ENCODE measurements at places on chromosomes 11 and 22. TPM values are rescaled to one million over a fixed set of nuclear protein-coding genes. Genes with fewer than 3 reads are reported as not detected.

- DNase-seq: no peak
Measured at GRCh38 chr22:27895600-27895999, 23.5 kb downstream of the PITPNB start.

GRCh38 chr11:100753571-100753970 lies 66.5 kb downstream of the ARHGAP42 start:
- DNase-seq: no peak

GRCh38 chr22:49847751-49848689 lies 5.6 kb upstream of the ZBED4 start:
- peak; percentile 39 for DNase-seq

DNA sequence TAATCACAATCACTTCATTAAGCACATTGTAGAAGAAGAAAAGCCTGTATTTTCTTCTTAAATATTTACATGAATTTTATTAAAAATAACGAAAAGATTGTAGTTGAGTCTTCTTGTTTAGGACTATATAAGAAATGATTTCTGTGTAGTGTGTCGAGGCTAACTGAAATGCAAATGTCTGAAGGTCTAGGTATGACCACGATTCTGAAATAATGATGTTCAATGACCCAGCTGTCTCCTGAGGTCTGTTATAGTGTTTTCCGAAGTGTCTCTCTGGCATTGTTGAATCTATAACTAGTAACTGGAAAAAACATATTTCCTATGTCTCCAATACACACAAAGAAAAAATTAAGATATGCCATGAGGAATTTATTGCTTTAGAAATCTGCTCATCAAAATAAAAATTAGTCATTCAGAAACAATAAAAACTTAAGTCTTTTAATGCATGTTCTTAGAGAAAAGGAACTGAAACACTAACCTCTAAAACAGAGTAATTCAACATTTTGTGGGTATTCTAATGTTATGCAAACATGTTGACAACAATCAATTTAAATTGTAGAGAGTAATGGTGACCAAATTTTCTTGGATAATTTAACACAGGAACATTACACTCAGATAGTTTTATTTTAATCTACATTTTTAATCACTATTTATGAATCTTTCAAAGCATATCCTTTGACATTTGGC lies 55.0 kb downstream of the CASP12 start:
- no peak for DNase-seq

DNA sequence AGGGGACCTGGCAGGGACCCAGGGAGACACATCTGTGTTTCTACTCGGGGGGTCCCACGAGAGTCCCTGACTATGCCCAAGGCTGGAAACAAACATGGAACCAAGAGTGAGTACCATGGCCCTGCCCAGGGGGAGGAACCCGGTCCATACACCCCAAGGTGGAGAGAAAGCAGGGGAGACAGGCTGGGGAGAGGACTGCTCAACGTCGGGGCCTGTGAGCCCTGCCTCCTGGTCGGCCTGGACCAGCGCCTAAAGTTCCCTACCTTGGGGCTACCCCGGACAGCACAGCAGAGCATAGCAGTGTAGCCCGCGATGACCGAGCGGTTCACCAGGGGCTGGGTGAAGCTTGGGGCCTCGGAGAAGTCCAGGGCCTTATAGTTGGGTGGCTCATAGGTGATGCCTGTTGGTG lies 20.2 kb downstream of the MYBPC3 start:
- DNase-seq: no peak

DNA sequence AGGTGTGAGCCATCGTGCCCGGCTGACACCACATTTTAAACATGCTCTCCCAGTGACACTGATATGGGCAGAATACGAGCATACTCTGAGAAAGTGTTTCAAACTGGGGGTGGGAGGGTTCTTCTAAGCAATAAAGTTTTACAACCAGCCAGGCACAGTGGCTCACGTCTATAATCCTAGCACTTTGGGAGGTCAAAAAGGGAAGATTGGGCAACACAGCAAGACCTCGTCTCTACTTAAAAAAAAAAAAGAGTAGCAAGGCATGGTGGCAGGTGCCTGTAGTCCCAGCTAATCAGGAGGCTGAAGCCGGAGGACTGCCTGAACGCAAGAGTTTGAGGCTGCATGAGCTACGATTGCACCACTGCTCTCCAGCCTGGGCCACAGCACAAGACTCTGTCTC lies 2.2 kb downstream of the GANAB start:
- DNase-seq: no peak

DNA sequence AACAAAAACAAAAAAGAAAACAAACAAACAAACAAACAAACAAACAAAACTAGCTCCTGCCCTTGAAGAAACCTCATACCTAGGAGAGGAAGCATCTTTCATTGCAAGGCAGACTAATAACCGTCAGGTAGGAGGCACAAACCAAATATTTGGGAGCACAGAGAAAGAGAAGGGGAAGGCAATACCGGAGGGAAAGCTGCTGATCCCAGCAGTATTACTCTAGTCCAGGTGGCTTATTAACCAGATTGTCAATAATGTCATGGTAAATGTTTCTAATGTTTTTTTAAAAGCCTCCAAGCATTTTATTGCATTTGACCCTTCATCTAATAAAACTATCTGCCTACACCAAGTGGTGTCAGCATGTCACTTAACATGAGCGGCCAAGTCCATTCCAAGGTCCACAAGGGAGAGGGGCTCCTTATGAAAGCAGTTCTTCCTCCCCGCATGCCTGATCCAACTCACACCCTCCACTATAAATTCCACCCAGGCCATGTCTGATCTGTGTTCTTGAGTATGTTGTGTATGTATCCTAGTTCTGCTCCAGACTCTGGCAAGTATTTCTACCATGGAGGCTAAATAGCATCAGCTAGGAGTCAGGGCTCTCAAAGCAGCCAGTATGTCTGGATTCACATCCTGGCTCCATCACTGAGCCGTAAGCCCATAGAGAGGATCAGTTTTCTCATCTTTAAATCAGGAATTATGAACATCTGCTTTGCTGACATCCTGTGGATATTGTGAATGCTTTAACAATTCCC lies 208.1 kb upstream of the TENM4 start:
- no peak for DNase-seq

DNA sequence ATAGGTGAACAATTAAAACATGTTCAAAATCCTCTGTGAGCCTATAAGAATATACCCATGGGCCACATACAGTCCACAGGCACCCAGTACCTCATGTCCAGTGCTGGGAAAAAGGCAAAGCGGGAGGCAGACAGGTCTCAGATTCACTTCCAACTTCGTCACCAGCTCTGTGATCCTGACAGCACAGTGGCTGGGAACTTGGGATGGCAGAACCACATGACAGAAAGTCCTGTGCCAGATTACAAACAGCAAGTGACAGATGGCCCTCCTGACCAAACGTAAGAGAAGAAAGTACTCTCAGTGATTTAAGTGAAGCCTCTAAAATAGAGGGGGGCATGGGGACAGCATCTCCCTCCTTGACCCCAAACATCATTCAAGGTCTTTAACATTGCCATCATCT lies 5.8 kb downstream of the SLC1A2 start:
- no peak for DNase-seq

DNA sequence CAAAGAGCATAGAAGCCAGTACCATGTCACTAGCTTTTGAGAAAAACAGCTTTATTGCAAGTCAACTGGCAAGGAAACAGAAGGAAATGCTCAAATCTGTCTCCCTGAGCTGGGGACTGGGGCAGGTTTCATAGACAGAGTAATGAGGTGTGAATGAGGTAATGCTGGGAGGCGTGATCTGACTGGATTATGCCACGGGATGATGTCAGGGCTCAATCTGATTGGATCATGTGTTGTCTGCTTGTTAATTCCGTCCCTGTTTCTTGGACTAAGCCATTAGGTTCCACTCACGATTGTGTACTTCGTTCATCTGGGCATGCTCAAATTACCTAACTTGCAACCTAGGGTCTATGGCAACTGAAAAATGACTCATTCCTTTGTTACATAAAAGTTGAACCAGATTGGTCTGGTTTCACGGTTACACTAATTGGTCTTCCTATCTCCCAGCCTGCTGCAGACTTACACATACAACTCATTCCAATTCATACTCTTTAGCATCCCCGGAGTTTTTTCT lies 20.2 kb upstream of the OR10A5 start:
- DNase-seq: no peak

DNA sequence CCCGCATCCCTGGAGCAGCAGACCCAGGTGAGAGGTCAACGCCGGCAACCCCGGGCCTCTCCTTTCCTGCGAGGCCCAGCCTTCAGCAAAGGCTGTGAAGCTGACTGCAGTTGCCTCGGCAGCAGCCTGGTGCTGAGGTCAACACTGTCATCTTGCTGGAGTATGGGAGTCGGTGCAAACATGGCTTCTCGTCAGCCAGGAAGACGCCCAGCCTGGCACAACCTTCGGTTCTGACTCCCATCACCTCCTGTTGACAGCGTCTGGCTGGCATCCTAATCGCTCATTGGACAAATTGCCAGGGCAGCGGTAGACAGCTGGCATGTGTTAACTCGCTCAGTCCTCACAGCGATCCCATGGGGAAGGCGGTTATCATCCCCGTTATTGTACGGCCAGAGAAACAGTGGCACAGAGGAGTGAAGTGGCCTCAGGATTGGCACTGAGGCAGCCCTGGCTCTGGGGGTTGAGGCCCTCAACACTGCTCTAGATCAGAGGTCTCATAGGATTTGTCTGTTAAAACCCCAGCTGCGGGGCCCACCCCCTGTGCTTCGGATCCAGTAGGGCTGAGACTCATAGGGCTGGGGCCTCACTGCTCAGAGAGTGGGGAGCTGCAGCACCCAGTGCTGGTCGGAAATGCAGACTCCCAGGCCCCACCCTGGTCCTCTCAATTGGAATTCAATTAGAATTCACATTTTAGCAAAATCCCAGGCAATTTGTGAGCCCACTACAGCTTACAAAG lies 39.3 kb upstream of the TP53I11 start:
- no peak for DNase-seq

DNA sequence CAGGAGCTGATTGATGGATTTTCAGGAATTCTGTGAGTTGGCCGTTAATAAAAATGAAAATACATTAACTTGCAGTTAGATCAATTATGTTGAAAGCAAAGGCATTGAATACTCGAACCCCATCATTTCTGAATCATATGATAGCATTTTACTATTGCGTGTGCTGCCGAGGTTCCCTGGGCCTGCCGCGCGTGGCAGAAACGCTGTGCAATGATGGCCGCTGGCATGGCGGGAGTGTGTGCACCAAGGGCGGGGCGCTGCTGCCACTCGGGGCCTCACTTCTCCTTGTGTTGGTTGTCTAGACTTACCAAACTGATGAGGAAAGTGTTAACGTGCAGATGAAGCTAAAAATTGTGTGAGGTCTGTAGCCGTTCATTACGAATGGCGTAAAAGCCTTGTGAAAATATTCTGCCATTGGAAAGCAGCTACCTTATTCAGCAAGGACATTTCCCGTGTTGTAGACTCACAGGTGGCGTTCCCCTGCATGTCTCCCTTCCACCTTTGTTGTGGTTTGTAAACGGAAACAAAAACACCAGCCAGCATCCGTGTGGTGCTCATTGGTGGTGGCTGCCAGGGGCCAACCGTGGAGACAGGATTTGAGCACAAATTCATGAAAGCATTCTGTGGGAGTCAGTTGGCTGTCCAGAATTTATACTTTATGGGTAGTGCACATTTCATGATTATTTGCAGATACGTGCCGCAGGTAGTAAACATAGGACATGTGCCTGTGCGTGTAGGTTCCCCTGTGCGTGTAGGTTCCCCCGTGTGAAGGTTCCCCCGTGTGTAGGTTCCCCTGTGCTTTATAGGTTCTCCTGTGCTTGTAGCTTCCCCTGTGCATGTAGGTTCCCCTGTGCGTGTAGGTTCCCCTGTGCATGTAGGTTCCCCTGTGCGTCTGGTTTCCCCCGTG lies 5.9 kb upstream of the GRAMD4 start:
- peak; percentile 87 for DNase-seq

GRCh38 chr11:99015634-99016454 lies 4.9 kb upstream of the CNTN5 start:
- DNase-seq: peak; percentile 19

DNA sequence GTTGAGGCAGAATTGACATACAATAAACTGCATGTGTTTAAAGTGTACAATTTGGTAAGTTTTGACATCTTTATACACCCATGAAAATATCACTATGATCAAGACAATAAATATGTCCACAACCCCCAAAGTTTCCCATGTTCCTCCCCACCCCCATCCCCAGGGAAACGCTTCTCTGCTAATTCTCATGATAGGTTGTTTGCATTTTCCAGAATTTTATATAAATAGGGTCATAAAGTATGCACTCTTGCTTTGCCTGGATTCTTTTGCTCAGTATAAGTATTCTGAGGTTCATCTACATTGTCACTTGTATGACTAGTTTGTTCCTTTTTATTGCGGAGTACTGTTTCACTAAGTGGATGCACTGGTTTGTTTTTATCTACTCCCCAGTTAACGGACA lies 35.6 kb downstream of the MYEOV start:
- no peak for DNase-seq

GRCh38 chr22:23804781-23805291 lies 18.1 kb downstream of the SMARCB1 start:
- no peak for DNase-seq

GRCh38 chr22:30054764-30055069 lies 25.5 kb upstream of the HORMAD2 start:
- DNase-seq: no peak

DNA sequence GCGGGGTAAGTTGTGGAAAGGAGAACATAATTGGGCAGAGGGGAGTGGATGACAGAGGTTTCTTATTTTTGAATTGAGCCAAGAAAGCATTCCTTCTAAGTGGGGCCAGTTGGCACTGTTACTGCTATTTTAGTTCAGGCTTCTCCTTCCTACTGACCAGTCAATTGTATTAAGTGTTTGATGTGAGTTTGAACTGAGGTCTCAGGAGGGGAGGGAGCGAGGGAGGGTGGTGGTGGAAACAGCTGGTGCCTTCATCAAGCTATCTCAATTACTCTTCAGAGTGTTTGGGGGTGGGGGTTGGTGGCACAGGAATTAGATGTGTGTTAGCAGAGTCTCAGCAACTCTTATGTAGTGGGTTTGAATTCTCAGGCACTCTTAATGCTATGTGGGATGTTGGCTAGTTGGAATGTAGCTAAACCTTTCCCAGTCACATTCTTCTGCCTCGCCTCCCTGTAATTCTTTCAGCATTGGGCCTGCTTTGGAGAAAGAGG lies 14.5 kb downstream of the CTNND1 start:
- DNase-seq: no peak

GRCh38 chr11:119816660-119817059 lies 87.7 kb upstream of the NECTIN1 start:
- DNase-seq: no peak

DNA sequence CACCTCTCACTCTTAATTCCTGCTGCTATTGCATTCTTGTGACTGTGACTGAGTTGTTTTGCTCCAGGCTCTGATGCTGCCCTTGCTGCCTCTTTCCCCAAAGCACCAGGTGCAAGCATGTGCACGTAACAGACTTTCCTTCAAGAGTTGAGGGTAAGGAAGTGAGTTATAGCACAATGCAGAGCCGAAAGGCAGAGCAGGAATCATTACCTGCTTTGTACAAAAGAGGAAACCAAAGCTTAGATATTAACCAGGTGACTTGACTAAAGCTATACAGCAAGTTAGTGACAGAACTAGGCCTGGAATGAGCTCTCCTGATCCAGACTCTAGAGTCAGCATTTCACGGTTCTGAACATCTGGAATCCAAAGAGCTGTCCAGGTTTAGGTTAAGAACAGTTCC lies 33.6 kb downstream of the NEU3 start:
- DNase-seq: no peak

GRCh38 chr11:119676461-119677020 lies 52.5 kb downstream of the NECTIN1 start:
- DNase-seq: no peak

Gene LAYN
- total RNA-seq: 1.4 TPM

Gene ROBO4
- not detected for total RNA-seq

Gene F2
- total RNA-seq: not detected

Gene FADS1
- 6.3 TPM for total RNA-seq

Data from CD8-positive, alpha-beta memory T cell (primary cell).